ENCODE measurements at places on chromosomes 3 and 15. TPM values are rescaled to one million over a fixed set of nuclear protein-coding genes. Genes with fewer than 3 reads are reported as not detected.

BTLA gene
- total RNA-seq: 26.0 TPM

SCN11A gene
- not detected for total RNA-seq

B3GNT5 gene
- 1.4 TPM for total RNA-seq

DNA sequence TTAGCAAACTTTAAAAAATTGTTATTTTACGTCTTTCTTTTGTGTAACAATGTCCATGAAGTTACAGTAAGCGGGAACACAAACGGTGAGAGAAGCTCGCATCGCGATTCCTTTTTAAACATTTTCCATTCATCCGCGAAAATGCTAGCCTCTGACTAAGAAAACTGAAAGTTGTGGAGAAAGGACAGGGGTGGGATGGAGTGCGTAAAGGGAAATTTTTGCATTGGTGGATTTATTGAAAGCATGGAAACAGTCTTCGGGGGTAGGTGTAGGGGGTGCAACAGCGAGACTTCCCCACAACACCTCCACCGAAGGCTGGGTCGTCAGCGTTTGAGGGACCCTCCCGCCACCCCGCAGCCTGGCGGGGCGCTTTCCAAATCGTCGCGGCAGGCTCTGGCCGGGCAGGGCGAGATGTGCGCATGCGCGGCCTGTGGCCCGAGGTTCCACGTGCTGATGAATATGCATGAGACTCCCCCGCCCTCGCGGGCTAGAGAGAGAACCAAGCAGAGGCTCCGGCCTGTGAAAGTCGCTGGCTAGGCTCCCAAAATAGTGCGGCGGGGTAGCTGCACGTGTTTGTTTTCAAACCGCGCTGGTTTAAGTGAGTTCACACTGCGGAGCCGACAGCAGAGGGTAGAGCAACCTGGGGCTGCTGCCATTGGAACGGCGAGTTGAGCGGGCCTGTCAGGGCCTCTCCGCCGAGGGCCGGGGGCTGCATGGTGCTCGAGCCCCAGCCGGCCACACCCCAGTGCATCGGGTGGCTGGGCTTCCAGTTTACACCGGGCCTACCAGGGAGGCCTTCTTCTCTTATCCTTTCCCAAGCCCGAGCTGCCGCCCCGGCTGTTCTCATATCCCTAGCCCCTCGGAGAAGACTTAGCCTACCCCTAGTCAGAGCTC lies 9.9 kb downstream of the ZIC1 start:
- DNase-seq: no peak
- H3K36me3 ChIP-seq: peaks cover 3% of the 10 kb centered on the region
- H3K4me3 ChIP-seq: no peak overlapping the region
- H3K4me1 ChIP-seq: peaks cover 4% of the 10 kb centered on the region
- H3K27me3 ChIP-seq: peaks cover 67% of the 10 kb centered on the region

- DNase-seq: peak; percentile 40
- no peaks in the 10 kb centered on the region for H3K36me3 ChIP-seq
- peaks cover 14% of the 10 kb centered on the region for H3K4me1 ChIP-seq
- H3K4me3 ChIP-seq: no peak overlapping the region
Observed at GRCh38 chr3:4474683-4475490, 7.8 kb upstream of the SUMF1 start.

DNA sequence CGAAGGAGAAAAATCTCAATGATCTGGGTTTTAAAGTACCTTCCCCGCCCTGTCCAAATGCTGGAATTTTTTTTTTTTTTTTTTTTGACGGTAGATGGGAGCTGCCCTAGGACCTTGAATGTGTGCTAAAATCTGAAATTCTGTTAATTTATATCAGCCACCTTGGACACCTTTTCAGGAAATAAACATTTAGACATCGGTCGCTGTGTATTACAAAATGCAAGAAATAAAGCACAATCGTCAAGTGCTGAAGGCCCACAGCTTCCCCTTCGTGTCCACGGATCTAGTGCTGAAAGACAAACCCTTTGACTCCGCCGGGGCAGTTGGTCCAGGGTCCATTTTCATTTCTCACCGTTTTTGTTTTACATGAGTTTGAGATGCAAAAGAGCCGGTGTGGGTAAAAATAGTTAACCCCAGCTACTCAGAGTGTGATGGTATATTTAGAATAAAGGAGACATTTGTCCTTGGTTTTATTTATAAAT lies 90.2 kb upstream of the CHD2 start:
- peak; percentile 61 for DNase-seq
- H3K27ac ChIP-seq: peak overlapping the region; percentile 96
- H3K27me3 ChIP-seq: no peaks in the 10 kb centered on the region
- H3K4me1 ChIP-seq: peaks cover 53% of the 10 kb centered on the region
- H3K4me3 ChIP-seq: peak overlapping the region; percentile 81
- peaks cover 8% of the 10 kb centered on the region for H3K36me3 ChIP-seq

- no peaks in the 10 kb centered on the region for H3K36me3 ChIP-seq
- no peak for DNase-seq
- H3K4me1 ChIP-seq: no peaks in the 10 kb centered on the region
- no peak overlapping the region for H3K27ac ChIP-seq
Observed at GRCh38 chr3:62532796-62533195, 159.4 kb upstream of the FEZF2 start.

DNA sequence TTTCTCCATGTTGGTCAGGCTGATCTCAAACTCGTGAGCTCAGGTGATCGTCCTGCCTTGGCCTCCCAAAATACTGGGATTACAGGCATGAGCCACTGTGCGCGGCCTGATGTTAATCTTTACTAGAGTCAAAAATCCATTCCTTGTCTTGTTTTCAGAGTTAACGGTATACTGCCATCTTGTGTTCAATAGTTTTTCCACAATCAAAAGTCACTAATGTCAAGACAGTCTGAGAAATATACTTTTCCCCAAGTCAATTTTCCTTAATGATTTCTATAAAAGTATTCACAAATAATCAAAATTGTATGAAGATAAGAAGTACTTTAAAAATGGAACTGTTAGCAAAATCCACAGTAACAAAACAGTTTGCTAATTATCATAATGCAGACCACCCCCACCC lies 8.5 kb downstream of the CRBN start:
- no peak overlapping the region for H3K4me3 ChIP-seq
- no peaks in the 10 kb centered on the region for H3K27me3 ChIP-seq
- peaks cover 68% of the 10 kb centered on the region for H3K36me3 ChIP-seq
- H3K4me1 ChIP-seq: peaks cover 49% of the 10 kb centered on the region
- H3K27ac ChIP-seq: no peak overlapping the region
- DNase-seq: no peak

DNA sequence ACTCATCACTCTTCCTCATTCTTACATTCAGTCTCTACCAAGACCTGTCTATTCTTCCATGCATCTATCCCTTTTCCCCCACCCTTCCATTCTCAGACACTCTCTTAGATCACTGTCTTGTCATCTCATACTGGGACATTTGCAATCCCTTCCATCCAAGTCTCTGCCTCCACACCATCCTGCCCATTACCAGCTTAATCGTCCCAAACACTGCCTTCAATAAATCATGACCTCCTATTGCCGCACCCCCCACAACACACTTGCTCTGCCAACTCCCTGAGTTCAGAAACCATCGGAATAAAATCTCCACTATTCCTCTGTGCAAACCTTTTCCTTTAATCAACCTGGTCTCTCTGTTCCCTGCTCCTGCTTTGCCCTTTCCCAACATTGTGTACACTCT lies 18.9 kb downstream of the MYH15 start:
- peaks cover 6% of the 10 kb centered on the region for H3K27me3 ChIP-seq
- no peak overlapping the region for H3K27ac ChIP-seq
- H3K4me1 ChIP-seq: peaks cover 2% of the 10 kb centered on the region
- no peak for DNase-seq
- H3K4me3 ChIP-seq: no peak overlapping the region

- H3K27me3 ChIP-seq: no peaks in the 10 kb centered on the region
- peak overlapping the region; percentile 99 for H3K27ac ChIP-seq
- H3K4me1 ChIP-seq: peaks cover 95% of the 10 kb centered on the region
- peak; percentile 88 for DNase-seq
- peaks cover 22% of the 10 kb centered on the region for H3K36me3 ChIP-seq
Observed at GRCh38 chr3:71444028-71444860, 139.3 kb downstream of the FOXP1 start.

DNA sequence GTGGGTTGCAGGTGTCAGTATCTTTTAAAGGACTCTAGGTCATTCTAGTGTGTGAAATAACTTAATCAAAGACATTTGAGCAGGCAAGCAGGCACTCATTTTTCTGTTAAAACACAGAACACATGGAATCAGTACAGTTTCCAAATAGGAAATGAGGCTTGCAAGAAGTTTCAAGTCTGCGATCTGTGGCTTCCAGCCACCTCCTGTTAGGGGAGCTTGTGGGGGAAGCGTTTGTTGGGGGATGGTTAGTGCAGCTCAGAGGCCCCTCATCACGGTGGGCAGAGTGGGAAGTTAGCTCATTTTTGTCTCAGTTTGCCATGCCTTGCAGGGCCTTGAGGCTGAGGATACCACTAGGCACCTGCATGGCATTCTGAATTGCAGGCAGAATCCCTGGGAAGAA lies 59.9 kb downstream of the SLC6A11 start:
- H3K27ac ChIP-seq: no peak overlapping the region
- H3K36me3 ChIP-seq: no peaks in the 10 kb centered on the region
- no peak for DNase-seq
- peaks cover 7% of the 10 kb centered on the region for H3K4me1 ChIP-seq
- no peak overlapping the region for H3K4me3 ChIP-seq

DNA sequence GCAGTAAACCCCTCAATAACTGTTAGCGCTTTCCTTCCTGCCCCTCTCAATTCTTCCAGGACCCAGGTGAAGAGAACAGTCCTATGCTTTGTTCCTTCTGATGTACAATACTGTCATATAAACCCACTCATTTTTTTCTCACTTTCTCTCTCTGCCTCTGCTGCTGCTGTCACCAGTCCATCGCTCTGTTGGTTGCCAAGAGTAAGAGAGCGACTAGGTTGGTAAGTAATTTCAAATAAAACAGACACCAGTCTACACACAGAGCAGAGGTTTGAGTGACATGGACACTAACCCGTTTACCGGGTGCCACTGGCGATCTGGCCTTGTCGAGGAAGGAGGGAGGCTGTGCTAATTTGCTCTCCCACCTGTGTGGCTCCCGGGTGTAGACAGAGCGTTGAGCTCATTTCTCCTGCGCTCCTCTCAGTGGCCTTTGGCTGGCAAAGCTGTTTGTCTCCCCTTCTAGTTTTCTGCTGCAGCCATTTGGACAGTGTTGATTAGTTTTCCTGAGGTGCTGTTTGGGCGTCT lies 215.4 kb downstream of the THSD4 start:
- no peaks in the 10 kb centered on the region for H3K27me3 ChIP-seq
- H3K4me3 ChIP-seq: no peak overlapping the region
- no peak for DNase-seq
- H3K4me1 ChIP-seq: no peaks in the 10 kb centered on the region
- no peaks in the 10 kb centered on the region for H3K36me3 ChIP-seq

GRCh38 chr3:127337911-127338531 lies 50.2 kb upstream of the PRR20G start:
- H3K36me3 ChIP-seq: no peaks in the 10 kb centered on the region
- H3K27me3 ChIP-seq: peaks cover 18% of the 10 kb centered on the region
- H3K4me3 ChIP-seq: no peak overlapping the region
- H3K4me1 ChIP-seq: no peaks in the 10 kb centered on the region
- H3K27ac ChIP-seq: no peak overlapping the region

DNA sequence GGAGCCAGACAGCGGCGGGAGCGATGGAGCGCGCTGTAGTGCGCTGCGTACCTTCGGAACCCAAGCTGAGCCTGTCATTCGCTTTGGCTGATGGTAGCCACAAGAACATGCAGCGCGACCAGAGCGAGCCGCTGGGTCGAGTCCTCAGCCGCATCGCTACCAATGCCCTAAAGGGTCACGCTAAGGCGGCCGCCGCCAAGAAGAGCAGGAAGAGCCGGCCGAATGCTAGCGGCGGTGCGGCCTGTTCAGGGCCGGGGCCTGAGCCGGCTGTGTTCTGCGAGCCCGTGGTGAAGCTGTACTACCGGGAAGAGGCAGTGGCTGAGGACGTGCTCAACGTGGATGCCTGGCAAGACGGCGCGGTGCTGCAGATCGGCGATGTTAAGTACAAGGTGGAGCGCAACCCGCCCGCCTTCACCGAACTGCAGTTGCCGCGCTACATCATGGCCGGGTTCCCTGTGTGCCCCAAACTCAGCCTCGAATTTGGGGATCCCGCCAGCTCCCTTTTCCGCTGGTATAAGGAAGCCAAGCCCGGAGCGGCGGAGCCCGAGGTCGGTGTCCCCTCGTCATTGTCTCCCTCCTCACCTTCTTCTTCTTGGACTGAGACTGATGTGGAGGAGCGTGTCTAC lies 498 bp downstream of the PDE12 start:
- H3K36me3 ChIP-seq: peaks cover 35% of the 10 kb centered on the region
- H3K27me3 ChIP-seq: no peaks in the 10 kb centered on the region
- H3K4me3 ChIP-seq: peak overlapping the region; percentile 98

DNA sequence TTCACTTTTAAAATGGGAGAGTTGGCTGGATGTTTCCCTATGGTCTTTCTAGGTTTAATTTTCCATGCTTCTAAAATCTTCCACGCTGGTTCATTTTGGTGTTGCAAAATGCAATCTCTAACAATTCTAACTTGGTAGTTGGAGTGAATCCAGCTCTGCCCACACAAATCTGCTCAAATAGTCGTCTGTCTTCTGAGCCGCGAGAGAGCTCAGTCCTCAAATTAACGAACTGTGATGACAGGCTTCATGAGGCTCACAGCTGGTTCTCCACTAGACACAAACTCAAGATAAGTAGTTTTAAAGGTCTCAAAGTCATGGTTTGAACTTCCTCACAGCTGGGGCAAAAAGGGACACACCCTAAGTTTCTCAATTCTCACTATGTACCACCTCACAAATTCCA lies 178.6 kb upstream of the LYSMD4 start:
- no peaks in the 10 kb centered on the region for H3K36me3 ChIP-seq
- no peak for DNase-seq
- no peak overlapping the region for H3K27ac ChIP-seq
- H3K4me3 ChIP-seq: no peak overlapping the region
